B cell (primary cell): ENCODE measurements at places on chromosomes 5 and 9. TPM values are rescaled to one million over a fixed set of nuclear protein-coding genes. Genes with fewer than 3 reads are reported as not detected.

- no peak for DNase-seq
- H3K27ac ChIP-seq, result no peak overlapping the region
- H3K4me1 ChIP-seq, result no peaks in the 10 kb centered on the region
- H3K36me3 ChIP-seq, result no peaks in the 10 kb centered on the region
Measured at GRCh38 chr5:180366326-180366725, 13.2 kb upstream of the GFPT2 start.

DNA sequence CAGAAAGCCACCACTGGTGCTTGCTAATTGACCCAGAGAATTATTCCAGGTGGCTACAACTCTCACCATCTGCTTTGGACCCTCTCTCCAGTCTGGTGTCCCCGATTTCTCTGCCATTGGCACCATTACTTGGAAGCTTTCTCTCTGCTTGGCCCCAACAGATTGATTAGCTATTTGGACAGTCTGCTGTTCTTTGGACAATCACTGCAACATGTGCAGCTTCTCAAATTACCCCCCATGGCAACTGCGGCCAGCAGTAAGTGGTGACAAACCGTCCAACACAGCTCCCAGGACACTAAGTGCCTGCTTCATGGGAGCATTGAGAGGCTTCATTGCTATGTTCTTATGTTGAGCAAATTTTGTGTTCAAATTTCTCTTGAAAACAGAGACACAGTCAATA, 309.8 kb downstream of the TAF11L14 start:
- no peak overlapping the region for H3K4me3 ChIP-seq
- no peaks in the 10 kb centered on the region for H3K36me3 ChIP-seq
- no peak for DNase-seq
- H3K27me3 ChIP-seq, result no peaks in the 10 kb centered on the region
- no peak overlapping the region for H3K27ac ChIP-seq

DNA sequence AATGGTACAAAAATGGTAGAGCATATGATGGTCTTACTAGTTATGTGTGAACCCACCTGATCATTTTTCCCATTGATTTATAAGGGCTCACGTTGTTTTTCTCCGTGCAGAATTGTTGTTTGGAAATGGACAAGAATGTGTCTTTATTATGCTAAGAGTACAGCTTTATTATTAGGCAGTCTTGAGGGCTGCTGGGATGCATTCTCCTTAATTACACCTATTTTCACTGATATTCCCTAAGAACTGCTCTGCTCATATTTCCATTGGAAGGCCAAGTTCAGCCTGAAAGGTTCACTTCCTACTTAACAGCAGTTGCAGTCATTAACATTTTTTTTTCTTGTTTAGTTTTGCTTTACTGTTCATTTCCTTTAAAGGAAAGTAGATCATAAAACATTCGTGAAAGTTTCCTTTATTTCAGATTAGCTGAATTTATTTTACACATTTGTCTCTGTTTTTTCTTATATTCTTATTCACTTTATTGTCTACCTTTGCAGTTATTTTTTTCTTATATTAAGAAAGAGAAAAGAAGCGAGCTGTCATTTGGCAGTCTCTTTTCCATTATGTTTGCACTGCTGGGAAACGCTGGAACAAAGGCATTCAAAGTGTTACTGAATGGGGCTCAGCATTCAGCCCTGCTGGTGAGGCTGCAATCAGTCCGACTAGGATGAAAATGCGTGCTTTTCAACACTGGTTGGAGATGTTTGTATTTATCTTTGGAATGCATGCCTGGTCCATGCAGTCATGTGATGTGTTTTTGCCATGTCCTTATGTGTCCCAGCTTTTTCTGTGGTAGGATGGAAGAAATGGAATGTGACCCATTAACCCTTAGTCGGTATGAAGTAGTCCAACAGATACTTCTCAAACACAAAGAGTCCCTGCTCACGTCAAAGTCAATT, 602.7 kb upstream of the ZNF608 start:
- H3K27me3 ChIP-seq, result no peaks in the 10 kb centered on the region
- H3K4me1 ChIP-seq, result no peaks in the 10 kb centered on the region
- DNase-seq, result no peak
- H3K36me3 ChIP-seq, result no peaks in the 10 kb centered on the region
- no peak overlapping the region for H3K27ac ChIP-seq
- H3K4me3 ChIP-seq, result no peak overlapping the region

The SLC36A3 gene
- not detected in 2 replicates for total RNA-seq

The NTNG2 gene
- 6.6 and 8.6 TPM in 2 replicates for total RNA-seq
